ENCODE measurements at places on chromosomes 6 and 20. TPM values are rescaled to one million over a fixed set of nuclear protein-coding genes. Genes with fewer than 3 reads are reported as not detected.

Gene ENPP5
- not detected for total RNA-seq

Gene TMEM14C
- total RNA-seq: 173 TPM

Gene C20orf202
- not detected for total RNA-seq

Gene TAAR9
- not detected for total RNA-seq

Gene LAMP5
- 0.30 TPM for total RNA-seq

Gene SIGLEC1
- not detected for total RNA-seq

Gene RIPOR3
- not detected for total RNA-seq

Gene PNPLA1
- not detected for total RNA-seq

Gene SGK2
- total RNA-seq: not detected

Gene DNAH8
- total RNA-seq: not detected

Gene SNX9
- 43.5 TPM for total RNA-seq
